ENCODE measurements at places on chromosomes 3 and 15.

GRCh38 chr3:42531470-42531869, 29.0 kb downstream of the VIPR1 start:
- DNase-seq: no peak

DNA sequence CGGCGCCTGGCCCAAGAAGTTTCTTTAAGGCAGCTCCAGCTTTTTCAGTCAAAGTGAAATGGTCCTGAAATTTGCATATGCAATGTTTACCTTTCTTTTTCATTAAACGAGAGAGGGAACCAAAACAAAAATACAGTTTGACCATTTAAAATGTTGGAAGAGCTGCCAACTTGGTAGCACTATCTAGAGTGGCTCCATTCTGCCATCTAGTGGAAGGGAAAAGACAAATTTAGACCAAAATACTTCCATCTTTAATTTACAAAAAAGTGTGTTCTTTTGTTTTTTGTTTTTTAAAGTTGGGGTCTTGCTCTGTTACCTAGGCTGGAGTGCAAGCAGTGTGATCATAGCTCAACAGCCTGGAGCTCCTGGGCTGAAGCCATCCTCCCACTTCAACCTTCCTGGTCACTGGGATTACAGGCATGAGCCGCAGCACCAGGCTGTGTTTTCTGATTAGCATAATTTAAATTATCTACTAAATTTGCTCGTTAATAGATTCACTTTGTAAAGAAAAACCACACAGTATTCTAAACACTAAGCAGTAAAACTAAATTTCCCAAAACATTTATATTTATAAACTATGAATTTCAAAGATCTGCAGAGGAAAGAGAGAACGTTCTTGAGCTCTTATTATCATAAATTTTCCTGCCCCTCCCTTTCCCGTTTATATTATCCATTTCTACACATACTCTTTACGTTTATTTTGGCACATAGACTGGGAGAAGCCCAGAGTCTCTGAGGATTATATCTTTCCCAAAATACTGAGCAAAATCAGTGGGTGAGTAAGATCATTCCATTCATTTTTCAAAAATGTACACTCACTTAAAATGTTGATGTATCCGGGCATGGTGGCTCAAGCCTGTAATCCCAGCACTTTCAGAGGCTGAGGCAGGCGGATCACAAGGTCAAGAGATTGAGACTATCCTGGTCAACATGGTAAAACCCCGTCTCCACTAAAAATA, 15.4 kb upstream of the RFC4 start:
- peak; percentile 81 for DNase-seq

- peak; percentile 82 for DNase-seq
These were observed 63.2 kb downstream of the HCN4 start for GRCh38 chr15:73305331-73306211.

DNA sequence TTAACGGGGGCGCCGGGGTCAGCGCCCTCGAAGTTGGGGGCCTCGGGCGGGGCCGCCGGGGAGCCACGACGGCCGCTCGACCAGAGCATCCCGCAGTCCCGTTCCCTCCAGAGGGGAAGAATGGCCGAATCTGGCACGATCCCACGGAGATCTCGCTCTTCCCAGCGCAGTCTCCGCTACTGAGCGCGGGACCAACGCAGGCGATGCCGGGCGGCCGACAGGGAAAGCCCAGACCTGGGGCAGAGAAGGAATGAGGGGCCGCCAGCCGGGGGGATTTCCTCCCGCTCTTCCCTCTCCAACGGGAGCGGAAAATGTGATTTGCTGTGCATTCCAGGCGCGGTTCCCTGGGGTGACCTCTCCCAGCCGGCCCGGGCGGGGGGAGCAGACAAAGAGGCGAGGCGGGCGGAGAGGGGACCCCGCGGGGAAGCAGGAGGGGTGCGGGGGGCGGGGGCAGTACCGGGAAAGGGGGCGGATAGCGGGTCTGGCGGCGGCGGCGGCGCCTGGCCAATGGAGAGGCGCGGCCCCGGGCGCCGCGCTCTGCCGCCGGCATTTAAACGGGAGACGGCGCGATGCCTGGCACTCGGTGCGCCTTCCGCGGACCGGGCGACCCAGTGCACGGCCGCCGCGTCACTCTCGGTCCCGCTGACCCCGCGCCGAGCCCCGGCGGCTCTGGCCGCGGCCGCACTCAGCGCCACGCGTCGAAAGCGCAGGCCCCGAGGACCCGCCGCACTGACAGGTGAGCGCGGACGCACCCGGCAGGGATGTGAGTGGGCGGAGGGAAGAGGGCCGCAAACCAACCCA, at the start of gene GREM1:
GREM1 (plus strand) TSS at position 579 of the 801 bp plus-strand sequence. CDS start 12,687 bp downstream, outside the sequence.
- DNase-seq: no peak

GRCh38 chr3:61184956-61185355, 66.3 kb downstream of the FHIT start:
- DNase-seq: no peak

DNA sequence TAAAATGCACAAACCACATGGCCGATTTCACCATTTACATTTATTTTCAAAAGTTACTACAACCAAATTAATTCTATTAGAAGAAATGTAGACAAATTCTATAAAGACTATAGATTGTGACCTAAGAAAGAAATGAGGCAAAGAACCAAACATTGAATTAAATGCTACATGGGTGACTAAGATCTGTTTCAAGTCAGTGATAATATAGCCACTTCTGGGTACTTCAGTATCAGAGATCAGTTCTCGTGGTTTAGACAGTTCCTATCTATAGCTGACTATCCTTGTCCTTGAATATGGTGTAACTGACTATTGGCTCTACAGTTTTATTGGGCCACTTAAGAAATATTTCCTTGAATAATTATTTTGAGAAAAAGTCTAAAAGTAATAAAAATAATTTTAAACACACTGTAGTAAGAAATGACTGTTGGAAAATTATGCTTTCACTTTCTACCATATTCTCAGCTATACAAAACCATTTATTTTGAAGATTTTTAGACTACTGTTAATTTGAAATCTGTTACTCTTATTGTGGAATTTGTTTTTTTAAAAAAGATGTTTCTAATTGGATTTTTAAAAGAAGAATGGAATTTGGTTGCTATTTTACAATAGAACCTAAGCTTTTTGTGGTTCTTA, 14.1 kb downstream of the KCNMB3 start:
- DNase-seq: no peak

GRCh38 chr3:140395134-140396075, 282.5 kb upstream of the TRIM42 start:
- no peak for DNase-seq

DNA sequence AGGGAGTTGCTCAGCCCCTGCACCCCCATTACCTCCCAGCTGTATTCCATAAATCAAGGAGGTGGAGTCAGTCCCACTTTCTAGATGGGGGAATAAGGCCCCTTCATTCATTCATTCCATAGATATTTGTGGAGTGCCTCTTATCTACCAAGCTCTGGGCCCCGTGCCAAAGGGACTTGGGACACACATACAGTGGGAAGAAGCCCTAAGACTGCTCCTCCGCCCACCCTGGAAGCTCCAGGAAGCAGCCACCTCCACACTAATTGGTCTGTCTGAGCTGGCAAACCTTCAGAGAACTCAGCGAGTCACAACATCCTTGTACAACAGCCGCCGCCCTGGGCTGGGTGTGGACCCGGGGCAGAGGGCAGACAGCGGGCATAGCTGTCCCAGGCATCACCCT, 6.4 kb downstream of the STRA6 start:
- peak; percentile 94 for DNase-seq

DNA sequence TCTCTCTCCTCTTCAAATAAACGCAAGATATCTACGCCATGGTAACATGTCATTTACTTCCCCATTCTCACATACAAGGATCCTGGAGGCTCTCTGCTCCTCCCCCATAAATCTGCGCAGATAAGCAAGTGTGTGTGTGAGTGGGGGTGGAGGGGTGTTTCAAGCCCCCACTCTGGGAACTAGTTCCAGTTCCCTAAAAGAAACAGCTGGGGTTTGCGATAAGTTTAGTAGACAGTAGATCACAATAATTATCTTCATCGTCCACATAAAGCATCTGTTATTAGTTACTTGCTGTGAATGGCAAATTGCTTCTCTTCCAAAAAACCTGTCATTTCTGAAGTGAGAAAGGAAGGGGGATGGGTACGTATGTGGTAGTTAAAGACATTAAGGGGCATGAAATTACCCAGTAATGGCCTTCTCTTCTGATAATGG, 79.8 kb downstream of the RBPMS2 start:
- DNase-seq: no peak

- DNase-seq: peak; percentile 14
These were observed 124.7 kb upstream of the FRMD4B start for GRCh38 chr3:69510481-69511030.

GRCh38 chr3:73225146-73225855, 163.8 kb downstream of the EBLN2 start:
- DNase-seq: no peak

- no peak for DNase-seq
These were observed 135.2 kb downstream of the VGLL4 start for GRCh38 chr3:11508346-11509172.

DNA sequence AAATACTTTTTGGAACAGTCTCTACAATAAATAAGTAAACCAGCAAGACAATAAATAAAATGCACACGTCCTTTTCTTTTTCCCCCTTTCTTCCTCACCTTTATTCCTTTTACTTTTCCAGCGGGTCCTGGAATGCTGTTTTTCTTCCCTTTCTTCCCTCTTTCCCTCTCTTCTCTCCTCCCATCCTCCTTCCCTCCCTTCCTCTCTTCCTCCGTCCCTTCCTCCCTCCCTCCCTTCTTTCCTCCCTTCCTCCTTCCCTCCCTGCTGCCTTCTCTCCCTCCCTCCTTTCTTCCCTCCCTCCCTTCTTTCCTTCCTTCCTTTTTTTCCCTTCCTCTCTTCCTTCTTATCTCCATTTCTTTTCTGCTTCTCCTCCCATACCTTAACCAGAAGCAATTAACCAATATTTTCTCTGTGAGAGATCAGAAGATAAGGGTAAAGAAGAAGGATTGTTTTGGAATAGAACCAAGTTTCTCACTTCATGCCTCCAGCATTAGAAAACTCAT, 3.3 kb upstream of the IL17RE start:
- DNase-seq: no peak

DNA sequence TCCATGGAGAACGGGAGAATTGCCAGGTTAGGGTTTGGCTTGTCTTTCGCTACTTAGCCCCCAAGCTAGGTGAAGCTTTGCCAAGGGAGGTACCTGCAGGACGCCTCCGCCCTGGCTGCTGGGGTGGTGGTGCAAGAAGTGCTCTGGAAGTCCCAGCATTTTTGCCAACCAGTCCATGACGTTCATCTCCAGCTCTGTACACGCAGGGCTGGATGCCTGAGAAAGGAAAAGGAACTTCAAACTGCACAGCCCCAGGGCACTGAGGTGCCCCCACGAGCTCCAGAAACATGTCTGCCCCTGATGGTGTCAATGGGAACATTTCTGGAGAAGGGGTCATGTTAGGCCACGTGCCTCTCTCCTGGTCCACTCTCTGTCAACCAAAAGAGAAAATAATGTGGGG, 8.2 kb downstream of the HDC start:
- DNase-seq: no peak

- no peak for DNase-seq
These were observed 22.8 kb upstream of the MAP4 start for GRCh38 chr3:48038971-48039481.

DNA sequence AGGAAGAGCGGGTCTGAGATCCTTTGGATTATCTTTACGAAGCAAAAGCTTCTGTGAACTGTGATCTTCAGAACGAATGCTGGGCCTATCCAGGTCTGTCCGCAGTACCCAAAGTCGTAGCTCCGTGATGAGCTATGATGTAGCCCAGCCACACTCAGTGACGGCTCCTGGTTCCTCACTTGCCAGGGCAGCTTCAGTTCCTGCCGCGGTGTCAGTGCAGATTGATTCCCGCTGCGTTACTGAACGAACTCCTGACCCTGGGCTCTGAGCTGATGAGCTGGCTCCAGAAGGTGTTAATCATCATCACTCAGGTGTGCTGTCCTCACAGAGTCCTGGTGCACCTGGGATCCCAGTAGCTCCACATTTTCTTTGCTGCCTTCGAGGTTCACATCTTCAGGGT, 45.0 kb downstream of the TMEM44 start:
- no peak for DNase-seq

DNA sequence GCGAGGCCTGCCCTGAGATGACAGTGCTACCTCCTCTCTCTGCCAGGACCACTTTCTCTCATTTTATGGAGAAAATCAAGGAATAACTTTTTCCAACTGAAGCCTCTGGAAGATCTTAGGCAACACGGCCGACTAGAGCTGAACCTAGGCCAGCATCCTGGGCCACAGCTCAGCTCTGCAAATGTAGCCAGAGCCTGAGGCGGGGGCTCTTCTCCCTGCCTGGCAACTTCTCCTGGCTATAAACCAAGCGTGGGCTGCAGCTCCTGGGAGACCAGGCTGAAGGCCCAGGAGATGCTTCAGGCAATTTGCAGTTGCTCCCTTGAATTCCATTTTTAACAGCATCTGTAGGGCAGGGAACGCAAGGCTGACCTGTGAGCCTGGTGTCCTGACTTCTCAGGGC, 74.9 kb downstream of the CEMIP start:
- no peak for DNase-seq

DNA sequence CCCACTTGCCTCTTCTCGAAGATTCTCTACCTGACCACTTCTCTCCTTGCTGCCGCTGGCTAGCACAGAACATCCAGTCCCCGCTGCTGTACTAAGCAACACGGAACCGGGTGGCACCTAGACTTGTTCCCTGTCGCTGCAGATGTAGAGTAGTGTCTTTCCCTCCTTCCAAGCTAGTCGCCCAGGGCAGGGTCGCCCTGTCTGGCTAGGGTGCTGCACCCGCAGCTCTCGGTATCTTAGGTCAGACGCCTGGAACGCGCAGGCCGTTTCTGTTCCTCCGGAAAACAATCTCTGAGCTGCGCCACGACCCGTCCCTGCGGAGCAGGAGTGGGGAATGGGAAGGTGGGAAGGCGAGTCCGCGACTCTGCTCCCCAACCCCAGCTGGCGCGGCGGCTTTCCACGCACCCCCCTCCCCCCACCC, 758 bp upstream of the SNX33 start:
- DNase-seq: no peak

DNA sequence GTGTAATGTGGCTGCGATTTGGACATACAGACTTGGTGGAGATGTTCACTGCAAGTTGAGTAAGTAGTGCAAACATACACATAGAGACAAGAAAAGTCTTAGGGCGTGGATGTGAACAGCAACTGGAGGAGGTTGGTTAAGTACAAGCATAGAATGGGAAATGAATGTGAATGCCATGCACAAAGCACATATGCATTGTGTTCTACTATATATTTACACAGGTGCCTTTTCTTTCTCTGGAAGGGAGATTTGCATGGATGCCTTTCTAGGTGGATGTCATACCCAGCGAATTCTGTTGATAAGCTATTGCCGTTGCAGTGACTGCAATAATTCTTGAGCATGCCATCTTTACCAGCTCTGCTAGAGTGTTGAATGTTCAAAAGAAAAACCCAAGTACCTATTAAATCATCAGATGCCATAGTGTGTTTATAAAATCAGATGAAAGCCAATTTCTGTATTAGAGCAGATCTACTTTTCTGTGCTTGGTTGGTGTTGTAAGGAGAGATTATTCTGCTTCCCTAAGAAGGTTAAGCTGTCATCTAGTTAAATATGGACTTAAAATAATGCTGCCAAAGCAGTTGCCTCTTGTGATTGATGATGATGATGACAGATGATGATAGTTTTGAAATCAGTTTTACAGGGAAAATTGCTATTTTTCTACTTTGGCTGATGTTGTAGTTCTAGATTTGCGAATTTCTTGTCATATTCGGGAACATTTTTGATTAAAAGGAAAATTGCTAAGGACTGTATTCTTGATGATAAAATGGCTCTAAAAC, 148.4 kb downstream of the CNTN4 start:
- no peak for DNase-seq

- peak; percentile 95 for DNase-seq
These were observed 120.1 kb downstream of the LIPC start for GRCh38 chr15:58551764-58552504.

All from fibroblast of pulmonary artery (primary cell).